ENCODE measurements at places on chromosomes 7 and 10.
A peak's percentile ranks its signal among the peaks of the same experiment; 100 is the strongest.

GRCh38 chr7:1742555-1743303 is 72.7 kb downstream of the ELFN1 start:
- DNase-seq = no peak

DNA sequence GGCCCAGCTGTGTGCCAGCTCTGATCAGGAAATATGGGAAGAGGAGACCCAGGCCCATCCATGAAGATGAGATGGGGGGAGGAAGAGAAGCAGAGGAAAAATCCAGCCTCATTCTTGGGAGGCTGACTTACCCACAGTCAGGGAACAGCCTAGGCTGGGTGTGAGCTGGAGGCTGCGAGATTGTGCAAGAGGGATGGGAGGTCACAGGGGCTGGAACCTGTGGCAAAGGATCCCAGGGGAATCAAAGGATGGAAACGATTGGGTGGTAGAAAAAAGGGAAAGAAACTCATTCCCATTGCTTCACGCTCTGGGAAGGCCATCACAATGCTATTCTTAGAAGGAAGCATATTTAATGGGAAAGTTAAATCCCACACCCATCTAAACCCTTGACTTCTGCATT is 26.7 kb upstream of the CRHR2 start:
- DNase-seq = no peak

- DNase-seq = no peak
Observed at GRCh38 chr10:90997670-90998069, 76.8 kb upstream of the ANKRD1 start.

DNA sequence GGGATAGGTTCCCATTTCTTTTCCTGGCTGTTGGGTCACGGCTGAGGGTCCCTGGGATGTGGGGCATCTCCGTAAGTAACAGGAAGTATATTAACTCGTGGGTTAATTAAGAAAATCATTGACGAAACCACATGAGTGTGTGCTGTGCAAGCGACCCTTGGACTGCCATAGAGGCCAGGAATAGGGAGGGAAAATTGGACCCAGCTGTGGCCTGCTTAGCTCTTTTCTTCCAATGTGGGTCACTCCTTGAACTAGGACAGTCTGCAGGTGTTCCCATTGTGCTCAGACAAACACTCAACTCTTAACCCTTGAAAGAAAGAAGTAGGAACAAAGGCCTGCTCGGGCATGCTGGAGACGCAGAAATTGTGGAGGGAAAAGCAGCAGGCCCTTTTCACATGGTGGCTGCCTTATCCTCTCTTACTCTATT is 25.6 kb upstream of the PLEKHA1 start:
- no peak for DNase-seq

- no peak for DNase-seq
Observed at GRCh38 chr7:141354251-141354650, 197.0 kb upstream of the AGK start.

DNA sequence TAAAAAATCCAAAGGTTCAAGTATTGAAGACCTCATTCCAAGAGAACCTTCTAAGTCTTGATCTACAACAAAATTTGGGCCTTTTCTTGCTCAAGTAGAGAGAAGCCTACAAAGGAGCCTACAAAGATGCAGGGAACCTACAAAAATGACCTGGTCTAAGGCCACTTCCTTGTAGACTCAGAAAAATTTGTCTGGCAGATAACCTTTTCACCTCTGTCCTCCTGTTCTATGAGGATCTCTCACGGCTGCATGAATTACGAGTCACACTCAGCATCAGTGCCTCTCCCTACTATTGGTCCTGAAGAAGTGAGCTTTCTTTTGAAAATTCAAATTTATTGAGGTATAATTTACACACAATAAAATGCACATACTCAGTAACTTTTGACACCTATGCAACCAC is 29.3 kb downstream of the CCNJ start:
- no peak for DNase-seq

DNA sequence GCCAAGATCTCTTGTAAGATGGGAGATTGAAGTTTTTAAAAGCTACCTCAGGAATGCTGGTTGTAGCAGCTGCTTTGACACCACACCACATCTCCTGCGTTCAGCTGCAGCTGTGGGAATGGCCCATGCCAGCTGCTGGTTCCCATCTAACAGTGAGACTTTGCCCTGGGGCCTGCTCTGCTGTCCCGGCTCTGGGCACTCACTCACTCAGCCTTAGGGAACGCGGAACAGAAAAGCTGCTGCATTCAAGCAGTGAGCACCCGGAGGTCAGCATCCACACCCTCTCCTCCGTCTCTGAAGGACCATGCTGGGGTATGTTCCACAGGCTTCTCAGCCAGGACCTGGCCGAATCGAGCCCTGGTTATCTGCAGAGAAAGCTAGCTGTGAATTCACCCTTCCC is 197.1 kb upstream of the CXCL12 start:
- no peak for DNase-seq

- no peak for DNase-seq
Observed at GRCh38 chr10:43667317-43667731, 18.6 kb upstream of the ZNF32 start.

GRCh38 chr7:205115-206010 is 13.0 kb downstream of the FAM20C start:
- no peak for DNase-seq

DNA sequence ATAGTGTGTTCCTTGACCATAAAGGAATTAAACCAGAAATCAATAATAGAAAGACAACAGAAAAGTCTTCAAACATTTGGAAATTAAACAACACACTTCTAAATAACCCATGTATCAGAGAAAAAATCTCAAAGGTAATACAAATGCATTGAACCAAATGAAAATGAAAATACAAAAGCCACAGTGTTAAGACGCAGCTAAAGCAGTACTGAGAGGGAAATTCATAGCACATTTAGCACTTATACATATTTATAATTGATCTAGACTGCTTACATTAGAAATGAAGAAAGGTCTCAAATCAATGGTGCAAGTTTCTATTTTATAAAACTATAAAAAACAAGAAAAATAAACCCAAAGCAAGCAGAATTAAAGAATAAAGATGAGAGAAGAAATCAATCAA is 306.1 kb downstream of the ADARB2 start:
- DNase-seq = no peak

DNA sequence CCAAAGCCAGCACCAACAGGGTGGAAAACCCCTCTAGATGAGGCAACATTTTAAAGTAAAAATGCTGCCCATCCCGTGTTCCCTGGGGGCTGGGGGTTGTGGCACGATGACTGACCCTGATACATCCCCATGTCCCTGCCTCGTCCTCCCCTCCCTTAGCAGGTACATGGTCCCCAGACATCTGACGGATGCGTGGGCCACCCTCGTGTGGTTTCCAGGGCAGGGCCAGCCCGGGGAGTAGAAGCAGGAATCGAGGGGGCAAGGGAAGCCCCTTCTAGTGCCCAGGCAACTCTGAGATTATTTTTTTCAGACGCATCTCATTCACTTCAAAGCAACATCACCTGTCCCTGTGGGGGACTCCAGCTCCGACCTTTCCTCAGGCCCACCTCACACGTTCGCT is 3.5 kb downstream of the TMEM130 start:
- no peak for DNase-seq

GRCh38 chr10:50577681-50578350 is 45.9 kb downstream of the SGMS1 start:
- DNase-seq = no peak

- DNase-seq = no peak
Observed at GRCh38 chr10:20162123-20162522, 345.9 kb downstream of the PLXDC2 start.

- DNase-seq = no peak
Observed at GRCh38 chr10:113983552-113983951, 60.1 kb upstream of the ADRB1 start.

- DNase-seq = no peak
Observed at GRCh38 chr7:157056246-157056645, 45.8 kb upstream of the MNX1 start.

GRCh38 chr10:97640868-97641811 is 669 bp downstream of the PI4K2A start:
- DNase-seq = peak; percentile 35

DNA sequence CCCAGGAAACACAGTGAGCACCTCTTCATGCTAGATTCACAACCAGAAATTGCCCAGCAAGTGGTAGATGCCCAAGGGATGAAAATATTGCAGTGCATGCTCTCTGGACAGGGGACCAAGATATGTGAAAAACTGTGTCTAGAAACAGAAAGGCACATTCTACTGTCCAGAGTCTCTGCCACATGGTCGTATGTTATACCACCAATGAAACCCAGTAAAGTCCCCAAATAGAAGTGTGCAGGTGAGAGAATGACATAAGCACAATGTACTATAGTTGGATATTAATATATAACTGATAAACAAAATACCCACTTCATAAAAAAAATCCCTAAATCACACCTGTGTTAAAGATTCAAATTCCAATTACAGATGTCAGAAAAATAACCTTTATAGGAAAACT is 43.8 kb downstream of the RASGEF1A start:
- DNase-seq = no peak

GRCh38 chr7:70393956-70394355 is 738.0 kb upstream of the GALNT17 start:
- DNase-seq = no peak

All from activated T-cell treated with anti-CD3 and anti-CD28 coated beads, Interleukin-2, amount 50 U/mL, for 48 hours (primary cell).